ENCODE measurements at places on chromosomes 5 and 9.

DNA sequence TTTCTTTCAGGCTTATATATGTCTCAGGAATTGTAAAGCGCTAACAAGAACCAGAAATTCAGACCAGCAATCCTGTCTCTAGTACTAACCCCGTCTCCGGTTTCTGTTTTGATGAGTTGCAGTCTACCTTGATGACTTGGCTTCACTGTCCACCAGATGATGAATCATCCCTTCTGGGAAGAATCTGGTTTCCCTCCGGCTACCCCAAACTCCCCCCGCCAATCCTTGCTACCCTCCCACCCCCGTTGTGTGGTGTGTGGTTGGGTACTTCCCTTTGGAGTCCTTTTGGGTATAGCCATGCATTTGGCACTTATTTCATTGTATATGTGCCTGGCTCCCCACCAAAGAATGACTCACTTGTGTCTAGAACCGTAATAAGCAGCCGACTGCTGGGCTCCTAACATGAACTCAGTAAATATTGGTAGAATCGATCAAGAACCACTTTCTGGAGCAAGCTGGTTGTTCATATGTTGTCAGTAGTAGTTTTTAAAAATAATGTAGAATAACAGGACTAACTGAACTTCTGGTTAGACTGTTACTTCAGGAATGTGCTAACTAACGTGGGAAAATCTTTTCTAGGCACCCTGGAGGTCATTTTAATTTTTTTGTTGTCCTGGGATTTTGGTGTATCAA, 8.3 kb upstream of the TGFBI start:
- DNase-seq, result no peak

GRCh38 chr5:54904425-54904824, 81.0 kb downstream of the ESM1 start:
- no peak for DNase-seq

GRCh38 chr5:170289121-170289520, 8.5 kb downstream of the LCP2 start:
- no peak for DNase-seq

GRCh38 chr5:61289669-61290306, 42.3 kb upstream of the ZSWIM6 start:
- no peak for DNase-seq

DNA sequence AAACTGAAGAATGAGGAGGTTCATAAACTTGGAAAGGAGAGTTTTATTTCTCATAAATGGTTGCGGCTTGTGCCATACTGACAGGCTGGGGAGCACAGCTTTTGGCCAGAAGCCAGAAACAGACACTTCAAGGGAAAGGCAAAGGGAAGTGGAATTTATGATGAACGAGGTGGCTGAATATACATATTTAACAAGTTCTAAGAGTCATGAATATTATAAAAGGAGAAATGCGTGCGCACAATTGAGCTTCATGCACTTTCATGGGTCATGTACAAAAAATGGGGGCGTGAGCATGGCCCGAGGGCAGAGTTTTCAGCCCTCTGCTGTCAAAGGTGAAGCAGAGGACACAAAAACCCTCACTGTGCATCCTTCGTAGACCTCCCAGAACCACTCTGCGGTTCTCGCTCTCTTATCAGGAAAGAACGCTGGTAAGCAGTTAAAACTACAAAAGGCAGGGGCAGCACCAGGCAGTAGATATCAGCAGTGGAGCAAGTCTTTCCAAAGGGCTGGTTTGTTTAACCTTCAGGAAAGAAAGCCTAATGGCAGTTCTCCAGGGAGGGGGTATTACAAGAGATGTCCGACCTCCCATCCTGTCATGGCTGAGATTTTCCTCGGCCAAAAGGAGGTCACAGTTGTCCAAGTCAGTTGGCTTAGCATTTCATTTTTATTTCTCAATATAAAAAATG, 29.0 kb downstream of the AUH start:
- DNase-seq, result no peak

- DNase-seq, result no peak
Measured at GRCh38 chr5:122780296-122780695, 5.4 kb downstream of the SNX2 start.

DNA sequence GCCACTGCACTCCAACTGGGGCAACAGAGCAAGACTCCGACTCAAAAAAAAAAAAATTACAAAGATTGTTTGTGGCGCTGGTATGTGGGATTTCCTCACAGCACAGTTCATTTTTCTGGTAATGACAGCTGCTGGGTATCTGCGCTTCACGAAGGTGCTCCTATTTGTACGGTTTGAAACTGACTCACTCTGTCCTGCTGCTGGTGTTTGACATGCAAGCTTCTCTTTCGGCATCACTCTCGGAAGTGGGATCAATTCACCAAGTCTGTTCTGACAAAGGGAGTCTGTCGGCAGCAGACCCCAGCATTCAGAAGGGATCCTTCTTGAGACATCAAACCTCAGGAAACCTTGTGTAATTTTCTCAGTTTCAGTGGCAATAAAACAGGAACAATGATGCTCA, 26.3 kb downstream of the MAML1 start:
- DNase-seq, result no peak

- no peak for DNase-seq
Measured at GRCh38 chr9:34575862-34576596, 13.5 kb downstream of the CNTFR start.

DNA sequence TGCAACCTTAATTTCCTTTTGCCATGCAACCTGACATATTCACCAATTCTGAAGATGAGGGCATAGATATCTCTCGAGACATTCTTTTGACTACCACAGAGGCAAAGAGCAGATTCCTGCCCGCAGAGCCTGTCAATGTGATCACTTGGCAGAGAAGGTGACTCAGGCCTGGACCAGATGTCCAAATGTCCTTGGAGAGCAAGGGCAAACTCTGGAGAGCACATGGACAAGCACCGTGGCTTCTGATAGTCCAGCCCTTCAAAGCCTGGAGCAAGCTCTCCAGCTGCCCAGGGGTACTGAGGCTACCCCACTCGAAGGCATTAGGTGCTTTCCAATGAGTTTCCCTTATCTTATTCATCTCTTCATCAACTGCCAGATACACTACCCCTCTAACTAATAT, 50.4 kb upstream of the ALDH1B1 start:
- DNase-seq, result no peak

GRCh38 chr9:131701436-131701781, 38.5 kb downstream of the RAPGEF1 start:
- no peak for DNase-seq

Data from caudate nucleus (tissue), 63 donors.